Nucleus accumbens (tissue), 56 donors: ENCODE measurements at places on chromosomes 11 and 22.

GRCh38 chr22:38316364-38317121 lies 690 bp downstream of the CSNK1E start:
- peak; percentile 84 for DNase-seq

GRCh38 chr11:117563556-117563955 lies 233.5 kb downstream of the DSCAML1 start:
- no peak for DNase-seq

- DNase-seq, result no peak
Measured at GRCh38 chr11:36228689-36229088, 60.5 kb downstream of the COMMD9 start.

GRCh38 chr11:120400564-120401364 lies 64.6 kb downstream of the ARHGEF12 start:
- no peak for DNase-seq

DNA sequence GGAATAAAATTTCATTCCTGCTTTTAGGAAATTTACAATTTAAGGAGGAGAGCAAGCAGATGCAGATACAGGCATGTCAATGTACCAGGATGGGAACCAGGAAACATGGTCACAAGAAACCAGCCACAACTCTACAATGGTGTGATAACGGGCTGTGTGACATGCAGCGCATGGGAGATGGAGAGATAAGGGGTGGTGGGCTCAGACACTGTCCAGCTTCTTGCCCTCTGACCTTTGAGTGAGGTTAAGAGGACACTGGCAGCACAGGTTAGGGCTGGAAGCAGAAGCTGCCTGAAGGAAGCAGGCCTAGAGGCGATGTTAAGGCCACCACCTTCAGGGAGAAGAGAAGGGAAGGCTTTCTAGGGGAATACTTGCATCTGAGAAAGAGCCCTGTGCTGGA lies 2.3 kb upstream of the SORL1-AS1 start:
- no peak for DNase-seq

DNA sequence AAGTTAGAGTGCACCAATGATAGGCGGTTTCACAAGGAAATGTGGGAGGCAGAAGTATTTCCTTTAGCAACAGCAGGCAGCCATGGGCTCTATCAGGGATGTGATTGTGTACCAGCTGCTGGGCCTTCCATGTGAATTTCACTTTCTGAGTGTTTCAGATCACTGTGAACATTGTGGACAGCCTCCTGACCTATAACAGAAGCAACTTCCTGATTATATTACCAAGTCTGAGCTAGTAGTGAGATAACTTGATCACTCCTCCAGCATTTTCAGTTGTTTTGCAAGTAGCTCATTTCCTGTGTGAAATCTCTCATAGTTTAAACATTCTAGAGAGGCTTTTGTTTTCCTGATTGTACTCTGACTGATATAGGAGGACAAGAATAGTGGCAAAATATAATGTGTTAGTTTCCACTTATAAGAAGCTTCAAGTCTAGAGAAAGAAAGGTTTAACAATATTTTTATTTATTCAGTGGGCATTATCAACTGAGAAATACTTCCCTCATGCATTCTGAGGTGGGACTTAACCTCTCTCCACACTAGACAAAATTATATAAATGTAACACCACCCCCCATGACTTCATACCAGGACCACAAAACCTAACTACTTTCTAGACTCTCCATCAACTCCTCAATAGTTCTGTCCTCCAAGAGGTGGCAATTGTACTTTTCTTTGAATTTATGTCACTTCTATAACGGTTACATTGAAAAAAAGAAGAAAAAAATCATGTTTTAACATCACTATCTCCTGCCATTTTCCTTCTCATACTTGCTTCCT lies 184.2 kb upstream of the LUZP2 start:
- DNase-seq, result no peak

DNA sequence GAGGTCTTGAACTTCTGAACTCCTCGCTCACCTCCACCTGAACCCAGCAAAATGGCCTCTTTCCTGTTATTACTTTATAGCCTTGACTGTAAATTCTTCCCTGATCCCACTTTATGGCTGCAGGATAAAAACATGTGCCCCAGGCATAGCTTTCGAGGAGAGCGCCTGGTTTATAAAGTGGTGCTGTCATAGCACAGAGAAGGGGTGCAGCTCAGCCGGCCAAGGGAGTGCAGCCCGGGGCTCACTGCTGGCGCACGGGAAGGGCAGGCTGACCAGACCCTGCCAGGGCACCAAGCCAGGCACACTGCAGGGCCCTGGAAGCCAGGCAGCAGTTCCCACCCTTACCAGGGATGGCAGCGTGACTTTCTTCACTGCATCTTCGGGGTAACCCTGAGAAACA lies 50.9 kb downstream of the ISX start:
- DNase-seq, result no peak

- DNase-seq, result no peak
Measured at GRCh38 chr11:35116762-35117640, 22.0 kb upstream of the CD44 start.

DNA sequence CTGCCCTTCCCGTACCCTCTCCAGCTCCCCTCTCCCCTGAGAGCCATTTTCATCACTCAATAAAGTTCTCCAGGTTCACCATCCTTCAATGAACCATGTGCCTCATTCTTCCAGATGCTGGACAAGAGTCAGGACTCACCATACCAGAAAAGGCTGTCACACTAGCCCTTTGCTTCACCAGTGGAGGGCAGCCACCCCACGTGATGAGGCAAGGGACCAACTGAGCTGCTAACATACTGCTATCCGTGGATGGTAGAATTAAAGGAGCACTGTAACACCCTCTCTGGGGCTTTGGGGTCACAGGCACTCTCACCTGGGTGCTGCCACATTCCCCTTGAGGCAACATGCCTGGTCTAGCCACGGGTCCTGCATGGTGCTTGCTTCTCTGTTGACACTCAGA lies 13.1 kb upstream of the OR5I1 start:
- DNase-seq, result no peak

DNA sequence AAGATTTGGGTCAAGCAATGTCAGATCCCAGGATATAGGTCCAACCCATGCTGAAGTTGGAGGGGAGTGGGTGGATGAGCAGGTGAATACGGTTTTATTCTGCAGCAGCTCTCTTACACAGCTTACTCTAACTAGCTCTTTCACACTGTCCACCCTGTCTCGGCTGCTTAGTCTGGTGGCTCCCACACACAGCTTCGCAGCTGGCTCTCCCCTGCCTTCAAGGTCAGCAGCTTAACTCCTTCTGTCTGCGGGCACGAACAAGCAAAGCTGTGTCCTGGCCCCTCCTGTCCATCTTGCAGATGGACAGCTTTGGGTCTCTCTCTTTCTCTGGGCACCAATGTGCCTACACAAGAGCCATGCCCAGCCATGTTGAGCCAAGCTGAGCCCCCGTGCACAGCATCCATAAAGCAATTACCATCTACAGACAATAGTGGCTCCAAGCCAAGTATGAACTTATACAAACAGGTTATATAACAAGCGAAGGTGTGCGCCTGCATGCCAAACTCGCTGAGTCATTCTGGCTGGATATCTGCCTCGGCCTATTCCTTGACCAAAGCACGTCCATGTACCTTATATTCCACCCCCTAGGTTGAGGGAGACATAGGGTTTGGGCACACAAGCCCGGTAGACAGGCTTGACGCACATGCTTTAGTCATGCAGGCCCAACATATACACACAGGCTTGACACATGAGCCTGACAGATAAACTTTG lies 1307.8 kb upstream of the RAG2 start:
- no peak for DNase-seq

DNA sequence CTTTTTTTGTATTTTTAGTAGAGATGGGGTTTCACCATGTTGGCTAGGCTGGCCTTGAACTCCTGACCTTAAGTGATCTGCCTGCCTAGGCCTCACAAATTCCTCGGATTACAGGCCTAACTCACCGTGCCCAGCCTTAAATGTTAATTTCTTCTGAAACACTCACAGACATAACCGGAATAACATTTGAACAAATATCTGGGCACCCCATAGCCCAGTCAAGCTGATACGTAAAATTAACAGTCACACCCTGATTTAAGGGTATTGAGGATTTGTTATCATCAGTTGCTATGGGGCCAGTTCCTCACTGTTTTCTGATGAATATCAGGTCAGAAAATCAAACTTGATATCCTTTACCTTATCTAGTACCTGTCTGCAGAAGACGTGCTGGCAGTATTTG lies 23.0 kb upstream of the OR9Q1 start:
- no peak for DNase-seq

DNA sequence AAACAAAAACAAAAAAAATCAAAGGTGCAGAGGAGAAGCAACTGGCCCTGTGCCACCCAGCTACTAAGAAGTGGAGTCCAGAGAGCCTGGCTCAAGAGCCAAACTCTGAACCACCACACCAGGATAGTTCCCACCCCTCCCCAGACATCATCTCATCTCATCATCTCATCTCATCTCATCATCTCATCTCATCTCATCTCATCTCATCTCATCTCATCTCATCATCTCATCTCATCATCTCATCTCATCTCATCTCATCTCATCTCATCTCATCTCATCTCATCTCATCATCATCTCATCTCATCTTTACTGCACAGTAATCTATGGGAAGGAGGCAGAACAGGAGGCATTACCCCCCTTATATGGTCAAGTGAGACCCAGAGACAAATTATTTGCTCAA lies 8.3 kb downstream of the CHRNA10 start:
- no peak for DNase-seq

DNA sequence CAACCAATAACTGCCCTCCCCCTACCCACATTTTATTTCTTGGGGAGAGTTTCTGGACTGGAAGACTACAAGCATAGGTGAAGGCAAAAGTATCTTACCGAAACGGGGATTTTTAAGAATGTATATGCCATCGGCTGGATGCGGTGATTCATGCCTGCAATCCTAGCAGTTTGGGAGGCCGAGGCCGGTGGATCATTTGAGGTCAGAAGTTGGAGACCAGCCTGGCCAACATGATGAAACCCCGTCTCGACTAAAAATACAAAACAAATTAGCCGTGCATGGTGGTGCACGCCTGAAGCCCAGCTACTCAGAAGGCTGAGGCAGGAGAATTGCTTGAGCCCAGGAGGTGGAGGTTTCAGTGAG lies 20.8 kb upstream of the SLN start:
- DNase-seq, result no peak

DNA sequence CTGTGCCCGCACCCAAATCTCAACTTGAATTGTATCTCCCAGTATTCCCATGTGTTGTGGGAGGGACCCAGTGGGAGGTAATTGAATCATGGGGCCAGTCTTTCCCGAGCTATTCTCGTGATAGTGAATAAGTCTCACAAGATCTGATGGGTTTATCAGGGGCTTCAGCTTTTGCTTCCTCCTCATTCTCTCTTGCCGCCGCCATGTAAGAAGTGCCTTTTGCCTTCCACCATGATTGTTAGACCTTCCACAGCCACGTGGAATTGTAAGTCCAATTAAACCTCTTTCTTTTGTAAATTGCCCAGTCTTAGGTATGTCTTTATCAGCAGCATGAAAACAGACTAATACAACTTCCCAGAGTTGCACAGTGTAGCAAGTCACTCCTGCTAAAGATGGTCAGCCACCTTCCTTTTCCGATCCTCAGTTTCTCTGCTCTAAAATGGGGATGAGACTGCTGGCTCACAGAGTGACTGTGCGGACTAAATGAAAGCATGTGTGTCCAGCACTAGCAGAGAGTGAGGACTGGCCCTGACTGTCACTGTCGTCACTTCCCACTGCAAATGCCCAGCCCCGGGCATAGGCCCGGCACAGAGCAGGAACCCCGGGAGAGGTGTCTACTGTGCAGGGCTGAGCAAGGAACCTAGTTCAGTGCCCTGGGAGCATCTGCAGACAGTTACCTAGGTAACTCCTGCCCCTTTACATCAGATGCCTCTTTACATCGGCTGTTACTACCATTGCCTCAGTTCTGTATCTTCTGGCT lies 9.5 kb downstream of the TSKU start:
- DNase-seq, result no peak

GRCh38 chr11:102829316-102830000 lies 14.0 kb downstream of the MMP3 start:
- no peak for DNase-seq

DNA sequence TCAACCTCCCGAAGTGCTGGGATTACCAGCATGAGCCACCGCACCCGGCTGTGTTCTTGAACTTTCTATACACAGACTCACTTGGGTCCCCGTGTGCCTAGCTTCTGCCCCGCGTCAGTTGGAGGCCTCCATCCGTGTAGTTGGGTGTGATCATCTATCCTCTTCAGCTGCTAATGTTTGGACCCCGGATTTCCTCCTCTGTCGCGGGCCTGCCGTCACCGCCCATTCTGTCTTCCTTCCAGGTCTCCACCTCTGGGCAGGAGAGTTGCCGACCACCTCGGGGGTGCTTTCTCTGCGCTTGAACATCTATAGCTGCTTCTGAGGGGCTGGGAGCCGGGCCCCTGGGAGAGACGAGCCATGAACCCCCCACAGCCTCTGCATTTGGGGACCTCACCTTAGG lies 5.5 kb downstream of the CDC42EP1 start:
- DNase-seq, result no peak

- DNase-seq, result no peak
Measured at GRCh38 chr11:121437018-121437685, 15.0 kb upstream of the SORL1 start.

DNA sequence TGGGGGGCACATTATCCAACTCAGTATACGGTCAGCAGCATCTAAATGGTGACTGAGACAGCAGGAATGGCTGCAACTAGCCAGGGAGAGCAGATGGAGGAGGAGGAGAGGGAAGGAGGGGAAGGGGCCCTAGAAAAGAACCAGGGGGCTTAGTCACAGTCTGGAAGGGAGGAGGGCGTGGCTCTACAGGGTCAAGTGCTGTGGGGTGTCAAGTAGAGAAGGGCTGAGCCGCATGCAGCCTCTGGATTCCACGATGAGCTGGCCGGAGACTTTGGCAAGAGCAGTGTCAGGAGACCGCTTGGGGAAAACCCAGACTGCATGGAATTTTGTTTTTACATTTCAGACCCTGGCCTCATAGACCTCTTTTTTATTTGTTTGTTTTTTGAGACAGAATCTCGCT lies 25.8 kb upstream of the PPFIA1 start:
- DNase-seq, result no peak

GRCh38 chr11:35650006-35650405 lies 12.6 kb upstream of the TRIM44 start:
- no peak for DNase-seq

DNA sequence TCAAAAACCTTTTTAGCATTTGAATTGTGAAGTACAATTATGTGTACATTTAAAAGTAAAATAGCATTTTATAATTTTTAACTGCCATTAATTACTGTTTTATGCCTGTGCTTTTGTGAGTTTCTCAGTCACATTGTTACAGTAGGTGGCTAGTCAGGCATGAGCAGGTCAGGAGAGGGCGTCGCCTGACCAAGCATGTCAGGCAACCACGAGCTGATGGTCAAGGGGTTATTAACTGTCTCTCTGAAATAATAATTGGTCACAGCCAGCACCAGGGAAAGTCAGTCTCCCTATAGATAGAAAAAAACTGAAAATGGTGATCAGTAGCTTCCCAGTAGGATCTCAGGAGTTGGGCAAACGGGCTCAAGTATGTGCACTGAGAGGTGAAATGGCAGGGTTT lies 19.4 kb upstream of the CCDC81 start:
- DNase-seq, result no peak

DNA sequence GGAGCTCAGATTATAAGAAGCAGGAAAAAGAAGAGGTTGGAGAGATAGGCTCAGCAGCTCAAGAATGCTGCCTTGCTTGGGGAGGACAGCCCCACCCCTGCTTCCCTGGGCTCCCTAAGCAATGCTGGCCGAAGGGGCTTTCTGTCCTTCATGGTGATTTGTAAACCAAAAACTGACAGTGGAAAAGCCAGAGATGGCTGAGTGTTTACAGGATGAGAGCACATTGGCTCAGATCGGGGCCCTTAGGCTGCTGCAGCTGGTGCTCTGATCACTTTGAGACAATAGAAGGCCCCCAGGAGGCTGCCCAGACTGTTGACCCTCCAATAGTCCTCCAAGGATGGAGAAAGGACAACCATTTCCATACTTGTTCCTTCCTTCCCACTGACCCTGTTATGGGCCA lies 28.8 kb upstream of the AMOTL1 start:
- DNase-seq, result no peak

- no peak for DNase-seq
Measured at GRCh38 chr11:111026241-111026640, 219.3 kb upstream of the POU2AF2 start.
